ENCODE measurements at places on chromosomes 4 and X. TPM values are rescaled to one million over a fixed set of nuclear protein-coding genes. Genes with fewer than 3 reads are reported as not detected.

Gene TMEM255A
- 5.7 TPM for total RNA-seq

Gene OPN1MW
- total RNA-seq: not detected

- no peaks in the 10 kb centered on the region for H3K4me1 ChIP-seq
- DNase-seq: no peak
- H3K27me3 ChIP-seq: no peaks in the 10 kb centered on the region
Measured at GRCh38 chrX:33001107-33001506, 210.2 kb downstream of the DMD start.

DNA sequence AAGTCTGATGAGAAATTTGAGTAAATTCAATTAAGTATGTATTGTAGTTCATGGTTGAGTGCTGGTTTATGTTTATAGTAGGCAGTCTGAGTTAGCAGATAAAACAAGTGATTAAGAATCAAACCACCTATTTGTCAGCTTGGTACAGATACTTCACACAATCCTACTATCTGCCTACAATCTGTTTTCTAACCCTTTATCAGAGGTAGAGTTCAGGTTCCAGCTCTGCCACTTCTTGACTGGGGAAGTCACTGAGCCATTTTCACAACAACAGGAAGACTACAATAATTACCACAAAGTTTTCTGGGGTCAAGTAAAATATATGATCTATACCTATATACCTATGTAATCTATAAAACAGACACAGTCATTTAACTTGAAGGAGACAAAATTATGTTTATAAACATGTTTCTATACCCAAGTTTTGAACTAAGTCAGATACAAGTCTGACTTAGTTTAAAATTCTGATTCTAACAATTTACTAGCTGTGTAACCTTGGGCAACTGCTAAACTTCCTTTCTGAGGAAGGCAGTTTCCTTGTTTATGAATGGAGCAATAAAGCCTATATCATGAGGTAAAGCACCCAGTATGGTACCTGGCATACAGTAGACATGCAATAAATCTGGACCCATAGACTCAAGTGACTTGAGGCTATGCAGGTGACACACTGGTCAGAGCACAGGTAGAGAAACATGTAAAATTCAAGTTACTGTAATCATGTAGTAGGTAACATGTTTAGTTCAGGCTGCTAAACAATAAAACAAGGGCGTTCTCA is 37.2 kb upstream of the BDH2 start:
- no peak for DNase-seq
- H3K4me1 ChIP-seq: no peaks in the 10 kb centered on the region
- no peaks in the 10 kb centered on the region for H3K27me3 ChIP-seq
- H3K4me3 ChIP-seq: no peak overlapping the region

DNA sequence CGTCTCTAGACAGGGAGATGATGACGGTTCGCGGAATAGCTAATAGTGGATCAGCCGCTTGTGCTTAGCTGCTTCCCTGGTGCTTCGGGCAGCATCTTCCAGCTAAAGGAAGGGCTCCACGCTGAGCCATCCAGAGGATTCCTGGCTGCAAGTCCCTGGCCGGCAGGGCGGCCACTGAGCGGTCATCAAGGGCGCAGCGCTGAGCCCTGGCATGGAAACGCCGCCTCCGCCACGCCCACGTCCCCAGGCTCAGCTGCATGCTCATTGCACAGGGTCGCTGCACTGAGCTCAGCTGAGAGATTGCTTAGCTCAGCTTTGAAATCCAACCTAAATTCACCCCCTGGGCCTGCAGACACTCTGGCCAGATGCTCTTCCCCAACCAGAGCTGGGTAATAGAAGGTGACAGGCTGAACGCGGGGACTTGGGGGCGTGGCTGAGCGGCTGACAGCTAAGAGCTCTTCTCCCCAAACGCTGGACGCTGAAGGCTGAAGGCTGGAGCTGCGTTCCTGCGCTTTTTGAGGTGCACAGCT is 118.2 kb upstream of the KIT start:
- H3K27ac ChIP-seq: no peak overlapping the region
- H3K36me3 ChIP-seq: no peaks in the 10 kb centered on the region
- no peaks in the 10 kb centered on the region for H3K4me1 ChIP-seq
- DNase-seq: peak; percentile 27
- no peaks in the 10 kb centered on the region for H3K27me3 ChIP-seq

GRCh38 chr4:71814433-71814832 is 30.6 kb upstream of the GC start:
- H3K4me1 ChIP-seq: no peaks in the 10 kb centered on the region
- no peak overlapping the region for H3K27ac ChIP-seq
- H3K36me3 ChIP-seq: no peaks in the 10 kb centered on the region
- DNase-seq: no peak

GRCh38 chrX:29297171-29297800 is 710.0 kb downstream of the IL1RAPL1 start:
- H3K27me3 ChIP-seq: no peaks in the 10 kb centered on the region
- no peaks in the 10 kb centered on the region for H3K36me3 ChIP-seq
- H3K4me3 ChIP-seq: no peak overlapping the region
- no peak for DNase-seq
- no peak overlapping the region for H3K27ac ChIP-seq

DNA sequence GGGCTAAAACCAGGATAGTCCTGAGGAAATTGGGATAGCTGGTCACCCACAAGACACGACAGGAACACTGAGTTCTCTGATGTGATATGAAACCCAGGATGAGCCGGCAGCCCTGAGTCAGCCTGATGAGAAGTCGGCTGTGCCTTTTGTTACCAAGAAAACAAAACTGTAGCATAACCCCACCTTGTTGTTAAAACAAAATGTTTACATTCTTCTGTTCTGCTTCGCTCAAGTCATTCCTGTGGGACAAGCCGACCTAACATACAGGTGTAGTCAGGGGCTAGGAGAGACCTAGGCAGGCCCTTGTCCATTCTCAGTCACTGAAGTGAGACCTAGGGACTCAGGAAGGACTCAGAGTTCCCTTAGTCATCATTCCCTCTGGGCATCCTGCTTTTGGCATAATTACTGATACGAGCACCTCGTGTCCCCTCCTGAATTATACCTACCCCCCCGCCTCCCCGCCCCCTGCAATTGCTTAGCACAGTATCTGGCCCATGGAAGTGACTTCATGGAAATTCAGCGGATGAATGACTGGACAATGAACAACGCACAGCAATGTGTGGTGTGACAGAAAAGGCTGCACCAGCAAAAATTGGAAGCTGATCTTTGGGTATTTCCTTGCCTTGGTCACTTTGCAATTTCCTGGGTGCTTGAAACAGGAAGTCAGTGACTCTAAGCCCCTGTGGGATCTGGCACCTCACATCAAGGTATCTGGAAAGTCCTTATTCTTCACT is 31.9 kb upstream of the TLR2 start:
- H3K27ac ChIP-seq: no peak overlapping the region
- DNase-seq: no peak
- H3K4me1 ChIP-seq: no peaks in the 10 kb centered on the region
- no peaks in the 10 kb centered on the region for H3K27me3 ChIP-seq
- H3K36me3 ChIP-seq: no peaks in the 10 kb centered on the region

DNA sequence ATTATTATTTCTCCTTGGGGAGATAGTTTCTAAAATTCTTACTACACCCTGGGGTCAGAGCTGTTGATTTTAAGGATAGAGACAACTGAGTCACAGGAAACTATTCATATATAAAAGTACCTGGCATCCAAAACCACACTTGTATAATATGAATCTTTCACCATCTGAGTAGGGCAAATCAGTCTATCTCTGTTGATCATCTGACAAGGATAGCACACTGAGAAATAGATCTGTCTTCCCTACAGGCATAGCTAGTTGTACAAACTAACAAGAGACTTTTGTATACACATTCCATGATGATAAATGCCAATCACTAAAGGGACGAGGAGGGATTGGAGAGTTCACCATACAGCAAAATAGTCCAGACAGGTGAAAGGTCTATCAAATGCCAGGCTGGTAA is 30.0 kb downstream of the PKD2 start:
- no peak overlapping the region for H3K27ac ChIP-seq
- no peak overlapping the region for H3K4me3 ChIP-seq
- no peaks in the 10 kb centered on the region for H3K36me3 ChIP-seq
- H3K4me1 ChIP-seq: no peaks in the 10 kb centered on the region

- H3K4me3 ChIP-seq: no peak overlapping the region
- H3K27ac ChIP-seq: no peak overlapping the region
- no peaks in the 10 kb centered on the region for H3K27me3 ChIP-seq
- H3K36me3 ChIP-seq: no peaks in the 10 kb centered on the region
- no peaks in the 10 kb centered on the region for H3K4me1 ChIP-seq
- DNase-seq: no peak
Measured at GRCh38 chrX:11995146-11995545, 143.1 kb upstream of the FRMPD4 start.

DNA sequence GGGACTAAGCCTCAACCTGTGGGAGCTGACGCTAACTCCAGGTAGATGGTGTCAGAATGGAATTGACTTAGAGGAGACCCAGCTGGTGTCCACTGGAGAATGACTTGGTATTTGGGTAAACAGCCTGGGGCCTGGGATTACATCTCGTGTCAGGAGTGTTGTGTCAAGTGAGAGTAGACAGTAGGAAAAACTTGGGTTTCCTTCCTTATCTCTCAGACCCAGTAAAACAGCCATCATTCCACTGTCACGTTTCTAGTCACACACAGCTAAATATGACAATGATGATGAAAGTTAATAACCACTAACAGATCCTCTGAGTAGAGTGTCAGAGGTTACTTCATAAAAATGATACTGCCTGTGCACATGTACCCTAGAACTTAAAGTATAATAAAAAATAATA is 13.8 kb downstream of the ZNF674 start:
- no peak overlapping the region for H3K27ac ChIP-seq
- H3K4me3 ChIP-seq: no peak overlapping the region
- H3K27me3 ChIP-seq: no peaks in the 10 kb centered on the region
- H3K36me3 ChIP-seq: no peaks in the 10 kb centered on the region
- H3K4me1 ChIP-seq: no peaks in the 10 kb centered on the region

DNA sequence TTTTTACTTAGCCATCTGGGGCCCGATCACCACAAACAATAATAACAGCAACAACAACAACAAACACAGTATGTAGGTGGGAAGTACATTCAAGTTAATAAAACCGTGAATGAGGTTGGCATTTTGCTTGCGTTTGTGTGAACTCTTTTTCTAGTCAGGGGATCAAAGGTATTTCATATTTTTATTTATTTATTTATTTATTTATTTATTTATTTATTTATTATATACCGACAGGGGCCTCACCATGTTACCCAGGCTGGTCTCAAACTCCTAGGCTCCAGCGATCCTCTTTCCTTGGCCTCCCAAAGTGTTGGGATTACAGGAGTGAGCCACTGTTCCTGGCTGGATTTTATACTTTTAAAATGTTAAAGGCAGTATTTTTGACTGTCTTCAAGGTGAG is 325.4 kb downstream of the RAPGEF2 start:
- DNase-seq: no peak
- H3K27ac ChIP-seq: no peak overlapping the region
- no peaks in the 10 kb centered on the region for H3K4me1 ChIP-seq

DNA sequence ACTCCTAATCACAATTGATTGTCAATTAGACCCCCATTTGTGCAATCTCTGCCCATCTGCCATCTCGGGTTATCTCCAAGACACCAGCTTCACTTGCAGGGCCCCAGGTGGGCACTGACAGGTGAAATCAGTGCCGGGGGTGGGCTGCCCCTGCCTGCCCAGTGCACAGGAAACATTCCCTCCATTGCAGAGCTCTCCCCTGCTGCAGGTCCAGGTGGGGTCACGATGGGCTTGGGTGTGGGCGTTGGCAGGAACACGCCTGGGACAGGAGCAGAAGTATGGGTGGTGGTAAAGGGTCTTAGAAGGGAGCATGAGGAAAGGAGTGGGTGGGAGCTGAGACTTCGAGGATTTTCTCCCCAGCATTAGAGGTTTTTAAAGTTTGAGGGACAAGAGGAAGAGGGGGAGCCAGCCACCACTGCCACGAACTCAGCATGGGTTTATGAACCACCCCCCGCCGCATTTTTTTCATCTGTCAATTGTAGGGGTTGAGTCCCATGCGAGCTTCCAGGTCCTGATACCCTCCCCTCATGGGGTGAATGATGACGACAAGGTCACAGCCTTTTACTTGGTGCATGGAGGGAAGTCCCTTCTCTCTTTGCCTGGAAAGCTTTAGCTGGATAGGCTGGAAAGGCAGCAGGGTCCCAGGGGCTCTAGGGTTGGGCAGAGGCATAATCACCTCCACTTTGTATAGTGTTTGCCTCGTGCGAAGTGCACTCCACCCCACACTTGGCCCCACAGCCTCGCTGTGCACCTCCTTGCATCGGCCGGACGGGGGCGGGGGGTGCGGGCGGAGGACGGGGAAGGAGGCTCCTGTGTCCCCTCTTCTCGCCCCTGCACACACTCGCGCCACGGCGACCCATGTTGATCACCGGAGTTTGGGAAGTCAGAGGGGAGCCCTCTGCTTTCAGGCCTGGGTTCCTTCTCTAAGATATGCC is 3.5 kb upstream of the NKX1-1 start:
- H3K27ac ChIP-seq: no peak overlapping the region
- no peak for DNase-seq
- H3K4me3 ChIP-seq: no peak overlapping the region
- H3K36me3 ChIP-seq: no peaks in the 10 kb centered on the region
- peaks cover 70% of the 10 kb centered on the region for H3K27me3 ChIP-seq

- H3K36me3 ChIP-seq: no peaks in the 10 kb centered on the region
- no peak for DNase-seq
- H3K4me1 ChIP-seq: peaks cover 21% of the 10 kb centered on the region
- H3K4me3 ChIP-seq: no peak overlapping the region
- no peaks in the 10 kb centered on the region for H3K27me3 ChIP-seq
Measured at GRCh38 chrX:2708021-2708420, 16.9 kb downstream of the CD99 start.

DNA sequence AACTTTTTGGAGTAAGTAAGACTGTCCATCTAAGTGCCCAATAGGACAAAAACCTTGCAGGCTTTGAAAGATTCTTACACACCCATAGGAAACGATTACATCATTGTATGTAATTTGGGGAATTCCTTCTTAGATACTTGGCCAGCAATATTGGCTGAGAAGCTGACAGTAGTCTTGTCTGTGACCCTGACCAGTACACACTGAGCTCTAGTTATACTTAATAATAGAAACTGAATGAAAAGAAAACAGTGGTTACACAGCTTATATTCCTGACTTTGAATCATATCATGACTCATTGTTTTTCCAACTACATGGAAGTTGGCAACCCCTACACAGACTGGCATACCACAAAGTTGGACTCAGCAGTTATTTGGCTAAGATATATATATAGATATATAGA is 7.1 kb upstream of the TLR2 start:
- DNase-seq: no peak
- no peaks in the 10 kb centered on the region for H3K36me3 ChIP-seq
- H3K4me3 ChIP-seq: no peak overlapping the region
- no peaks in the 10 kb centered on the region for H3K27me3 ChIP-seq
- no peaks in the 10 kb centered on the region for H3K4me1 ChIP-seq
- no peak overlapping the region for H3K27ac ChIP-seq

DNA sequence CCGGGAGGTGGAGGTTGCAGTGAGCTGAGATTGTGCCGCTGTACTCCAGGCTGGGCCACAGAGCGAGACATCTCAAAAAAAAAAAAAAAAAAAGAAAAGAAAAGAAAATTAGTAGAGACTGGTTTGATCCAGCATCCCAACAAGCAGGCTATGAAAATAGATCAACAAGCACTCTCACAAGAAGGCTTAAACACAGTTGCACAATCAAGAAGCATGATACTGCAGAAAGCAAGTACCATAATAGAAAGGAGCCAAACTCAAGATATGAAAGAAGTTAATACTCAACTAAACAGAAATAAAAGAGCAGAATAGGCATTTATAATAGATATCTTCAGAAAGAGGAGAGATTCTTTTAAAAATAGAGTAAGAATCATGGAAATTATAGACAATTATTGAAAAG is 10.6 kb downstream of the TLR6 start:
- no peaks in the 10 kb centered on the region for H3K36me3 ChIP-seq
- DNase-seq: no peak
- no peaks in the 10 kb centered on the region for H3K27me3 ChIP-seq
- H3K4me3 ChIP-seq: no peak overlapping the region

Data from uterus (tissue), 4 donors.